NCI-H1694 treated with DMSO at 0.1 percent for 48 hours (cell line): ENCODE measurements at places on chromosomes 6 and 20.

DNA sequence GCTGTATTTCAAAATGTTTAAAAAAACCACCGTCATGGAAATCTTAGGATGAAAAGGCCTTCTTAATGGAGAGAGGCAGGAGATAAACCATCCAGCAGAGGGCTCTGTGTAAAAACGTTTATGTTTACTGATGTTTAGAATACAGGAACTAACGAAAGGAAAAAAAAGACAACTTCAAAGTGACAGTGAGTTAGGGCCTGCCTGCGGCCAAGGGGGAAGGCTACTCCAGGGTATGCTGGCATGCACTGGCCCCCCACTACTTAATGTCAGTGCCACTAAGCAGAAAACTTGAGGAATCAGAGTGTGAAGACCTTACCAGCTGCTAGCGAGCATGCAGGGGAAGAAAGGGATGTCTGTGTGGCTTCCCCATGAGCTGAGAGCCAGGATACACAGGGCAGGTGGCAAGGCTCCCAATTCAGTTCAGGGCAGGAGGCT, 47.7 kb downstream of the AKAP7 start:
- no peak for DNase-seq

DNA sequence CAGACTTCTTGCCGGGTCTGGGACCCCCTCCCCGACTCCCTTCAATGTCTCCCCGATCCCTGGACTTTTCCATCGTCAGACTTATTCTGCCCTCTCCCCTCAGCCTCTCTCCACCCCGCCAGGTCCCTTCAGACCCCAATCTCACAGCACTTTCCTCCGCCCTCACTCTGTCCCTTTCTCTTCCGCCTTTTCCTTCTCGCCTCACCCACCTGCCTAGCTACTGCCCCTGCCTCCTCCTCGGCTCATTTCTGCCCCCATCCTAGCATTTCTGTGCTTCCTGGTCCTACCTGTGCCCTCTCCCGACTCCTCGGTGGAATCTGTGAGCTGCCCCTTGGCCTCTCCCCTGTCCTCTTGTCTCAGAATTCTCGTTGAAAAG, 616 bp downstream of the CHMP4B start:
- no peak for DNase-seq

- DNase-seq: no peak
These were observed 70.5 kb upstream of the HMGN3 start for GRCh38 chr6:79305020-79305419.

DNA sequence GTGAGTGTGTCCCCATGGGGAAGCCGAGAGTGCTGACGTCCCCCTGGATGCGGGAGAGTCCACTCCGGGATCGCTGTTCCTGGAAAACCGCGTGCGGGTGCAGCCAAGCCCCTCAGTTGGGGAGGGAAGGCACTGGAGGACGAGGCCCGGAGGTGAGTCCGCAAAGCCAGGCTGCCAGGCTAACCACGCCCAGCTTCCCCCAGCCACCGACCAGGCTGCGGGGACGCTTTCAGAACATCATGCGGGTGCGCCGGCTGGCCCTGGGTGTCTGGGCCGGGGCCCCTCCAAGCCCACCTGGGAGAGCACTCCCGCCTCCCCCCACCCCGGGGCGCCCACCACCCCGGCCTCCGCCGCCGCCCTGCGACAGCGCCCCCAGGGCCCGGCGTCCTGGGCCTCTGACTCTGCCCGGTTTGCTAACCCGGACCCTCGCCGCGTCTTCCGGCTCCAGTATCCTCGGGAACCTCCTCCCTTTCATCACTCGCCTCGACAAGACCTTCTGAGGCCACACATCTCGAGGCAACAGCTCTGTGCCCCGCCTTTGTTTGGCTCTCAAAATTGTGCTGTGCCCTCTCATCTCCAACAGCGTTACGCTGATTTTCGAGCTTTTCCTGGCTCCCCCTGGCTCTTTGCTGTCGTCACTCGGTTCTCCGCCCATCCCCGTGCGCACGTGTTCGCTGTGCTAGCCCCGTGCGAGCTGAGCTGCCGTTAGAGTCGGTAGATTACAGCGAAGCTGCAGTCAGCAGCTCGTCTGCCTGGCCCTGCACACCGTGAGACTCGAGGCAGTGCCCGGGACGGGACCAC, 47.1 kb upstream of the ENTPD6 start:
- no peak for DNase-seq

DNA sequence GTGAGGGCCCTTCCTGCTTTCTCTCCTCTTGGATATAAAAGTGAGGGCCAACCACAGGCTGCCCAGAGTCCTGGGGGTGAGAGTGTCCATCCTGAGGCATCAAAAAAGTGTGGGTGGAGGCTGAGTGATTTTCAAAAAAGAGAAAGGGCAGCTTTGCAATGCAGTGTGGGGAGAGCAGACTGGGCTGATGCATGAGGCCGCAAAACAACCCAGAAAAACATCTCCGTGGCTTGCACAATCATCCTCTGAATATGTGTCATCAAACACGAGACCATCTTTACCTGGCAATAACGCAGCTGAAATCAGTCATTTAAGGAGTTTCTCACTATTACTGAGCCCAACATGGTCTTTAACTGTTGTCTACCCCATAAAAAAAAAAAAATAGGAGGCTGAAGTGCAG, 191.2 kb upstream of the SOX4 start:
- DNase-seq: no peak

- no peak for DNase-seq
These were observed 379.5 kb upstream of the SULF2 start for GRCh38 chr20:48164566-48165400.

GRCh38 chr20:8152847-8153246, 20.8 kb downstream of the PLCB1 start:
- no peak for DNase-seq

DNA sequence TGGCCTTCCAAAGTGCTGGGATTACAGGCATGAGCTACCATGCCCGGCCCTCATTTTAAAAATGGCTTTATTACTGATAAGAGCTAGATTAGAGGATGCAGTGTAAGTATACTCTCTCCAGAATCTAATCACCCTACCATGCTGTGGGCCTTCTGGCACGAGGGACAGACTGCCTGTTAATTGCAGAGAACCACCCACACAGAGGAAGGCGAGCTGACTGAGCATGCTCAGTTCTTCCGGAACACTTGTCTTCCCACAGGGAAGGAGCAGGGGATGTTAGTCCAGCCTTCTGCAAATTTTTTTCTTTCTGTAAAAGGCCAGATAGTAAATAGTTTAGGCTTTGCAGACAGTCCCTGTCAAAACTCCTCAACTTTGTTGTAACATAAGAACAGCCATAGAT, 48.9 kb downstream of the ALDH5A1 start:
- DNase-seq: no peak

GRCh38 chr6:44180886-44181285, 22.3 kb downstream of the CAPN11 start:
- no peak for DNase-seq

- no peak for DNase-seq
These were observed 169.3 kb upstream of the ZNF337 start for GRCh38 chr20:25865715-25866656.

DNA sequence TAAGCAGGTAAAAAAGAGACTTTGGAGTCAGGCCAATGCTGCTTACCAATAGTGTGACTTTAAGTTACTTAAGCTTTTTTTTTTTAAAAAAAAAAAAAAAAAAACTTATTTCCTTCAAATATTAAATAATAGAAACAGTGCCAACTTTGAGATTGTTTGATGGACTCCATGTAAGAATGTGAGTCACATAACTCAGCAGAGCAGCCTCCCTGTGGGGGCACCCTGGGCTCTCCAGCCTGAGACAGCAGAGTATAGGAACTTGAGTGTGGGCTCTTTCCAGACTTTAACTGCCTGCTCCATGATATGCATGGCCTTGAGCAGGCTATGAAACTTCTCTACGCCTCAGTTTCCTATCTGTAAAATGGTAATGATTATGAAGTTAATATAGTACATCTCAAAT, 113.3 kb upstream of the SAMD5 start:
- no peak for DNase-seq

DNA sequence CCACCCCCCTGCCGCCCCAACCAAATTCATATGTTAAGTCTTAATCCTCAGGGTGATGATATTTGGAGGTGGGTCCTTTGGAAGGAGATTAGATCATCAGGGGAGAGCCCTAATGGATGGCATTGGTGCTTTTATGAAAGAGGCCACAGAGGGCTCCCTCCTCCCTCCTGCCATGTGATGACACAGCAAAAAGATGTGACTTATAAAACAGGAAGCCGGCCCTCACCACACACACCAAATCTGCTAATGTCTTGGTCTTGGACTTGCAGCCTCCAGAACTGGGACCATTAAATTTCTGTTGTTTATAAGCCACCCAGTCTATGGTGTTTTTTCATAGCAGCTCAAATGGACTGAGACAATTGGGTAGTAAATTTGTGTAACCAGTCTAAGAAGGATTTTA, 176.3 kb downstream of the ADGRG6 start:
- no peak for DNase-seq

- no peak for DNase-seq
These were observed 130.1 kb upstream of the ASCC3 start for GRCh38 chr6:101011186-101011585.

- DNase-seq: no peak
These were observed 66.6 kb downstream of the CLVS2 start for GRCh38 chr6:123062670-123063069.

DNA sequence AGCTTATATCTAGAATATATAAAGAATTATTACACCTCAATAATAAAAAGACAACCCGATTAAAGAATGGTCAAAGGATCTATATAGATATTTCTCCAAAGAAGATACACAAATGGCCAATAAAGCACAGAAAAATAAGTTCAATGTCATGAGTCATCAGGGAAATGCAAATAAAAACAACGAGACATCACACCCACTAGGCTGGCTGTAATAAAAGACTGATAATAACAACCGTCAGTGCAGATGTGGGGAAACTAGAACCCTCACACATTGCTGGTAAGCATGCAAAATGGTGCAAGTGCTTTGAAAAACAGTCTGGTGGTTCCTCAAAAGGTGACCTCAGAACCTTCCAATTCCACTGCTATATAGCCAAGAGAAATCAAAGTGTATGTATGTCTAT, 33.0 kb downstream of the TBX18 start:
- DNase-seq: no peak

- peak; percentile 41 for DNase-seq
These were observed 600 bp downstream of the SEC63 start for GRCh38 chr6:107957308-107957908.

DNA sequence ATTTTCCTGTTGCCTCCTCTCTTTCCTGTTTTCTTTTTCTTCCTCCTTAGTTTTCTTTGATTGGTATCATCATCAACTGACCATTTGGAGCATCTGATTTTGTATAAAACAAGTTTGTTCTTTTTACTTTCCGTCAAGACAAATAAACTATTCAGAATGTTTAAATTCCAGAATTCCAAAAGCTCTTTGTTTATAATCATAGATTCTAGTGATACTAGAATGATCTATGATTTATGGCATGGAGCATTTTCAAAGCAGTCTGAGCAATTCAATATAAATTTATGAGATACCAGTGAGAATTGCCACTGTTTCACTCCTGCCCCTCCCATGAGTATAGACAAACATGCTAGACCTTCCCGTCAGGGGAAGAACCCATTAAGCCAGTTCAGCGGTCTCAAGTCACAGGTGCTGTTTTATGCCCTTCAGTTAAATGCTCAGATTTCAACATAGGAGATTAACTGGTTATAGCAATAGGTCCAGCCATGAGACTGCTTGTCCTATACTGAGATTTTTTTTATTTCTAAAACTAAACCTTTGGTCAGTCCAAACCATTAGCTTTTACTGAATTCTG, 60.7 kb downstream of the GRIK2 start:
- DNase-seq: no peak

GRCh38 chr6:66326228-66326627, 619.2 kb upstream of the EYS start:
- DNase-seq: no peak

GRCh38 chr20:61953037-61954021, 112.4 kb downstream of the TAF4 start:
- DNase-seq: no peak

- peak; percentile 4 for DNase-seq
These were observed 144.5 kb upstream of the ID4 start for GRCh38 chr6:19692506-19693298.

GRCh38 chr6:169173532-169174268, 79.9 kb downstream of the THBS2 start:
- DNase-seq: no peak

GRCh38 chr20:1210501-1210900, 7.2 kb downstream of the C20orf202 start:
- no peak for DNase-seq

DNA sequence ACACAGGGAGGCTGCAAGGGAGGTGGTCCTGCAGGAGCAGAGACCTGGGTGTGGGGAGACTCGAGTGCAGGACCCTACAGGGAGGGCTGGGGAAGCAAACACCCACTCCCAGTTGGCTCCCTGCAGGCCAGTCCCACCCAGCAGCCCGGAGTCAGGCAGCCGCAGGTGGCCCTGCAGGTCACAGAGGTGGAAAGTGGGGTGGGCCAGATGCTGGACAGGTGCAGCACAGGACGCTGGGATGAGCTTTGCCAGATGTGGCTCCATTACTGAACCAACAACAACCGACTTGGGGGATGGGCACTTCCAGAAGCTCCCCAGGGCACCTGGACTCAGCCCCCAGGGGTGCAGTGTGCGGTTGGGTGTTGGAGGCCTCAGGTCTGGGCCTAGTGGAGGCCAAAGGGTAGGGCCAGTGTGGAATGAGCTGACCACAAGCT, 26.6 kb upstream of the MYT1 start:
- no peak for DNase-seq

DNA sequence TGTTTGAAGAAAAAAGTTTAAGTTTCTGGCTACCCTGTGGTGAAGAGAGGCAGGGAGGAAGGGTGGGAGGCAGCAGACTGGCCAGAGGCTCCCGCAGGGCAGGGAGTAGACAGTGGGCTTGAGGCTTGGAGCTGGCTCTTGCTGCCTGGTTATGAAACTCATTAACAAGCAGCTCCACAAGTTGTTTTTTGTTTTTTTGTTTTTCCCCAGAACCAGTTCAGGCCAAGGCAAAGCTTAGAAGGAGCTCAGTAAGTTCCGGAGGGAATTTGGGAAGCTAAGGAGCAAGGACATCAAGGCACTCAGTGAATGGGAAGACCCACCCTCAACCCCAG, 4.0 kb downstream of the DLL1 start:
- no peak for DNase-seq

DNA sequence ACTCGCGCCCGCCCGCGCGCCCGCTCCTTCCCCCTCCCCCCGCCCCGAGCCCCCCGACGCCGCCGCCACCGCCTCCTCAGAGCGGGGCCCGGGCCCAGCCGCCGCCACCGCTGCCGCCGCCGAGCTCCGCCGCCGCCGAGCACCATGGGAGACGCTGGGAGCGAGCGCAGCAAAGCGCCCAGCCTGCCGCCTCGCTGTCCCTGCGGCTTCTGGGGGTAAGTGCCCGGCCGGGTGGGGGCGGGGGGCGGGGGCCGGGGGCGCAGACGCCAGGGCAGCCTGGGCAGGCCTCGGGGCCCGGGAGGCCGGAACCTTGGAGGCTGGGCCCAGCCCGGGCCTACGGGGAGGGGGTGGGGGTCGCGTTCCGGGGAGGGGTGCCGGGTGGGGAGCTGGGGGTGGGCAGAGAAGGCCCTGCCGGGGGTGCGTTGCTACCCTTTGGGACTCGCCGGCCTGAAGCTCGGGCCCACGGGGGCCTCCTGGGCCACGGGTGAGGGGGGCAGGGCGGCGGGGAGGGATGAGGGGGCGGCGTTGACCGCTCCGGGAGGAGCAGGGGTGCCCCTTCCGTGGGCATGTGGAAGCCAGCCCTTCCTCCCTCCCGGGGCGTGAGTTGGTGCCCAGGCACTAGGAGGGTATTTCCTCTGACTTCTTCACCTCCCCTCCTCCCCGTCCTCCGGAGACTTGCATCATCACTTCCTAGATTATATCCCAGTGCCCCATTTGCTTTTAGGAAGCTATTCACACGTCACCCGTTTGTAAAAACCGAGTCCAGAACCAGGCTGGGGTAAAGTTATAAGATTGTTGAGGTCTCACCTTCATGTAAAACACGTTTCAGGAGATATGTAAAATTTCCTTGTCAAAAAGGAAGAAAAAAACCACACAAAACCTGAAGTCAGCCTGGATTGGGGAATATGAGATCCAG, 533 bp downstream of the ZFAND3 start:
- no peak for DNase-seq
